Spinal cord (tissue), 10 donors: ENCODE measurements at places on chromosomes 12 and 14. TPM values are rescaled to one million over a fixed set of nuclear protein-coding genes. Genes with fewer than 3 reads are reported as not detected.

Gene FAM90A1
- 5.3 TPM for polyA plus RNA-seq

Gene RD3L
- not detected for polyA plus RNA-seq

Gene CMA1
- polyA plus RNA-seq, result not detected

Gene TSHR
- 5.8 TPM for polyA plus RNA-seq

Gene EDDM3A
- not detected for polyA plus RNA-seq
